ENCODE measurements at places on chromosomes 1 and 21. TPM values are rescaled to one million over a fixed set of nuclear protein-coding genes. Genes with fewer than 3 reads are reported as not detected.

Gene TMEM59
- 200 TPM for total RNA-seq

Gene FCRL2
- total RNA-seq = not detected

Gene PTAFR
- under 0.01 TPM for total RNA-seq

Gene PDZK1
- total RNA-seq = 0.38 TPM

Gene NBPF20
- total RNA-seq = 2.3 TPM

Gene SHISA4
- total RNA-seq = 18.0 TPM

Gene GBP6
- under 0.01 TPM for total RNA-seq

Gene HSPA6
- 2.3 TPM for total RNA-seq

Gene TMEM269
- total RNA-seq = not detected

Gene NHLH1
- total RNA-seq = not detected

Gene SH3BGRL3
- 22.8 TPM for total RNA-seq

Gene HCRTR1
- total RNA-seq = not detected

Gene HSD3B1
- total RNA-seq = not detected

Gene TGFB2
- 20.9 TPM for total RNA-seq

Gene CCDC27
- total RNA-seq = not detected

Gene CHIA
- not detected for total RNA-seq

Gene OPN3
- total RNA-seq = 37.2 TPM

Gene PLA2G2D
- total RNA-seq = not detected

Gene NCF2
- total RNA-seq = 0.19 TPM

Gene NBPF10
- total RNA-seq = 3.1 TPM

Gene TSPEAR
- not detected for total RNA-seq

Gene SCYL3
- 6.5 TPM for total RNA-seq

Gene OR2T35
- not detected for total RNA-seq

Gene EPHA10
- total RNA-seq = not detected

Gene ADCY10
- 0.19 TPM for total RNA-seq

Gene SPRR2A
- not detected for total RNA-seq

Gene MANEAL
- total RNA-seq = 0.38 TPM

Gene ATP1A4
- total RNA-seq = not detected

Gene FAM110D
- under 0.01 TPM for total RNA-seq

Gene ZNF695
- 0.56 TPM for total RNA-seq

Gene TTC22
- total RNA-seq = not detected

Gene SERTAD4
- 12.1 TPM for total RNA-seq

Gene CSTB
- 5.4 TPM for total RNA-seq

Gene CYP4A11
- total RNA-seq = not detected

Gene LCE2C
- not detected for total RNA-seq

Gene OR10T2
- total RNA-seq = not detected

Gene IPP
- 15.3 TPM for total RNA-seq

Gene DNAJC11
- total RNA-seq = 35.5 TPM

Gene INPP5B
- 22.2 TPM for total RNA-seq

Gene PPIAL4G
- total RNA-seq = not detected

Gene ASPM
- 4.8 TPM for total RNA-seq

Gene DAB1
- total RNA-seq = not detected

Gene ANXA9
- total RNA-seq = not detected

Gene ARHGEF16
- 0.38 TPM for total RNA-seq

Gene FGR
- not detected for total RNA-seq

Gene TMOD4
- not detected for total RNA-seq

Gene TNFRSF18
- not detected for total RNA-seq

Gene LRRC53
- total RNA-seq = not detected

Gene LYPD8
- not detected for total RNA-seq

Gene S100A7A
- not detected for total RNA-seq

Gene SLC6A17
- 0.28 TPM for total RNA-seq

All from regular cardiac myocyte (primary cell).